DMS53 (cell line): ENCODE measurements at places on chromosomes 12 and 14.

- DNase-seq: no peak
These were observed 6.2 kb downstream of the CMKLR1 start for GRCh38 chr12:108332791-108333382.

DNA sequence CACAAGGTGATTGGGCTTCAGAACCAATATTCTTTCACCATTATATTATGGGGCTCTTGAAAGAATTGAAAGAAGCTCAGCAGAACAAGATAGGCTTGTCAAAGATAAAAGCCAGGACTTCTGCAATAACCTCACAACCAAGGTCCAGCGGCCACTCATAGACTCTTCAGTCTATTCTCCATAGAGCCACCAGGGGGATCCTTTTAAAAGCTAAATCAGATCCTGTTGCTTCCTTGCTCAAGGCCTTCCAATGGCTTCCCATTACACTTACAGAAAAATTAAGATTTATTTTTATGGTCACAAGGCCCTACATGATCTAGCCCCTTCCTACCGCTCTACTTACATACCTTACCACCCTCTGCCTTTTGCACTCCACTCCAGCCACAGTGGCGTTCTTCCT, 169.6 kb downstream of the C12orf42 start:
- peak; percentile 76 for DNase-seq

DNA sequence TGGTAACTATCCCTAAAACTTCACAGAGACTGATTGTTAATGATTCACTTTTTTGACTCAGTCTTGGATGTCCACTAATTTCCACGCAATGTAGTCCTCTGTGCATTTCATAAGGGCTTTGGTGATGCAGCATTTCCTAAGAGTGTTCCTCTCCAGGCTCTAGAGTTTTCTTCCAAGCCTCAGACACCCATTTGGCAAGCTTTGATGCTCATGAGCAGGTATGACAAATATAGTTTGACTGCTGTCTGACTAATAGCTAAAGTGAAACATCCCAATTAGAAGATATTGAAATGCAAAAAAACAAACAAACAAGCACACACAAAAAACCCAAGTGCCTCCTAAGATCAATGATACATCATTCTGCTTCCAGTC, 1.5 kb upstream of the VAMP1 start:
- no peak for DNase-seq

- DNase-seq: no peak
These were observed 48.7 kb downstream of the EID3 start for GRCh38 chr12:104352106-104352713.

- no peak for DNase-seq
These were observed 318.6 kb upstream of the DIO3 start for GRCh38 chr14:101242442-101243385.

DNA sequence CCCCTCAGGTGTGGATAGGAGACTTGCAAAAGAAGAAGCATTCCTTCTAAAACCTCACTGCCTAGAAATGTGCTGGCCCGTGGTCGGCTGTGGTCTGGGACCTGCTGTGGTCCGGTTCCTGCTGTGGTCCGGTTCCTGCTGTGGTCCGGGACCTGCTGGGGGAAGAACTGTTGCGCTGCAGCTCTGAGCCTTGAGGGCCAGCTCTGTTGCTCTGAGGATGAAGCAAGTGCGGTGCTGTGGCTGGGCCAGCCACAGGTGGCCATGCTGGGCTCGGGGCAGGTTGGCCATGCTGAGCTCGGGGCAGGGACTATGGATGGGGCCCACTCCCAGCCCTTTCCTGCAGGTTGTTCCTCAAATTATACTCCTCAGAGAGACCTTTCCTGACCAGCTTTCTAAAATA, 5.2 kb downstream of the NRXN3 start:
- DNase-seq: no peak

DNA sequence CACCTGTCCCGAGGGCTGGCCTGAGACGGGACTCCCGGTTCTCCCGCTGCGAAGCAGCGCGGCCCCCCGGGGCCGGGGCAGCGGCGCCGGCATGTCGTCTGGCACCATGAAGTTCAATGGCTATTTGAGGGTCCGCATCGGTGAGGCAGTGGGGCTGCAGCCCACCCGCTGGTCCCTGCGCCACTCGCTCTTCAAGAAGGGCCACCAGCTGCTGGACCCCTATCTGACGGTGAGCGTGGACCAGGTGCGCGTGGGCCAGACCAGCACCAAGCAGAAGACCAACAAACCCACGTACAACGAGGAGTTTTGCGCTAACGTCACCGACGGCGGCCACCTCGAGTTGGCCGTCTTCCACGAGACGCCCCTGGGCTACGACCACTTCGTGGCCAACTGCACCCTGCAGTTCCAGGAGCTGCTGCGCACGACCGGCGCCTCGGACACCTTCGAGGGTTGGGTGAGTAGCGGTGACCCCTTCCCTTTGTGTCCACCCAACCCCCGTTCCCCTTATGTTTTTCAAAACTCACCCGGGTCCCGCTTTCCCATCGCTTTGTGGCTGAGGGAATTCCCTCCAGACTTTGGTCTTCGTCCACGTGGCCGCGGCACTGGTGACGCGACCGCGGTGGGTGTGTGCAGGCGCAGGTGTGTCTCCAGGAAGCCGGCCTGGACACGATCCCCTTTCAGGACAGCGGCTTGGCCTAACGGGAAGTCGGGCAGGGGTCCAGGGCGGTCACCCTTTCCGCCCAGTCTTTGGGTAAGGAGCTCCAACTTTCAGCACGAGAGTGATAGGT, 826 bp downstream of the PRKCH start:
- DNase-seq: peak; percentile 79

GRCh38 chr12:83016218-83016835, 329.6 kb downstream of the TMTC2 start:
- DNase-seq: peak; percentile 71

- no peak for DNase-seq
These were observed 62.3 kb downstream of the SAMD4A start for GRCh38 chr14:54629183-54629582.

DNA sequence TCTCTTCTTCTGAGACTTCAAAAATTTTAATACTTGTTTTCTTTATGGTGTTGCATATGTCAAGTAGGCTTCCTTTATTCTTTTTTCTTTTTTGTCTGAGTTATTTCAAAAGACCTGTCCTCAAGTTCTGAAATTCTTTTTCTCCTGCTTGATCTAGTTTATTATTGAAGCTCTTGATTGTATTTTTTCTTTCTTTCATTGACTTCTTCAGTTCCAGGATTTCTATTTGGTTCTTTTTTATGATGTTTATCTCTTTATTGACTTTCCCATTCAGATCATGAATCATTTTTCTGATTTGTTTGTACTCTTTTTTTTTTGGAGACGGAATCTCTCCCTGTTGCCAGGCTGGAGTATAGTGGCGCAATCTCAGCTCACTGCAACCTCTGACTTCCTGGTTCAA, 34.1 kb downstream of the IFT43 start:
- peak; percentile 17 for DNase-seq

DNA sequence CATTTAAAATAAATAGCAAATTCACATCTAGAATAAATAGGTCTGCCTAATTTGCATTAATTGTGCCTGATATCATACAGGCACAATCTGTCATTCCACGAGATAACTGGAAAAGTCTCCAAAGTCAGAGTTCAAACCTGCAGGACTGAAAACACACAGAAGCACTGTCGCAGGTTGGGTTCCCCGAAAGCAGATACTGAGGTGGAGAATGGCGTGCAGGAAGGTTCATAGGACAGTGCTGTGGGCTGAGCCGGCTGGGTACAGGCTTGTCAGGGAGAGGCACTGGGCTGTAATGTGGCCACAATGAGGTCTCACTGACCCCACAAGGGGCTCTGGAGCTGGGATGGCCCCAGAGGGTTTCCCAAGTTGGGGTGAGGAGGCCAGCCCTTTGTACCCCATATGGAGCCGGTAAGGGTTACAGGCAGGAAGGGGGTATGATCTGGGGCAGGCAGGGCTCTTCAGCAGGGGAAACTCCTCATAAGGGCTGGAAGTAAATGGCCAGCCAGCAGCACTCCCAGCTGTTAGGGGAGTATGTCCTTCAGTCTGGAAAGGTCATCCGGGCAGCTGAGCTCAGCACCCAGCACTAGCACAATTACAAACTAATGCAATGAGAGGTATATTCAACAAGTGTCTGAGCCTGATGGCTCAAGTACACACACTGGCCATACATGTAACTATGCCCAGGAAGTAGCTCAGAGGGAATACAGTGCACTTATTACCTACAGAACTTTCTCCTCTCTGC, 68.5 kb downstream of the NT5DC3 start:
- DNase-seq: no peak

DNA sequence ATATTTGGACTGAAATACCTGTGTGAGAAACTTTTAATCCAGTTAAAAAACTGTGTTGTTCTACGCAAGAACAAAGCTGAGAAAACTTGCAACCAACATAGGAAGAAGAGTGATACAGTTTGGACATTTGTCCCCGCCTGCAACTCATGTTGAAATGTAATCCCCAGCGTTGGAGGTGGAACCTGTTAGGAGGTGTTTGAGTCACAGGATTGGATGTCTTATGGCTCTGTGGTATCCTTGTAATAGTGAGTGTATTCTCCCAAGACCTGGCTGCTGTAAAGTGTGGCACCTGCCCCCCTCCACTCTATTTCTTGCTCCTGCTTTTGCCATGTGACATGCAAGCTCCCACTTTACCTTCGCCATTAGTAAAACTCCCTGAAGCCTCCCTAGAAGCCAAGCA, 28.6 kb upstream of the ADAM20 start:
- DNase-seq: no peak

- no peak for DNase-seq
These were observed 134.3 kb downstream of the KICS2 start for GRCh38 chr12:64087761-64088160.

DNA sequence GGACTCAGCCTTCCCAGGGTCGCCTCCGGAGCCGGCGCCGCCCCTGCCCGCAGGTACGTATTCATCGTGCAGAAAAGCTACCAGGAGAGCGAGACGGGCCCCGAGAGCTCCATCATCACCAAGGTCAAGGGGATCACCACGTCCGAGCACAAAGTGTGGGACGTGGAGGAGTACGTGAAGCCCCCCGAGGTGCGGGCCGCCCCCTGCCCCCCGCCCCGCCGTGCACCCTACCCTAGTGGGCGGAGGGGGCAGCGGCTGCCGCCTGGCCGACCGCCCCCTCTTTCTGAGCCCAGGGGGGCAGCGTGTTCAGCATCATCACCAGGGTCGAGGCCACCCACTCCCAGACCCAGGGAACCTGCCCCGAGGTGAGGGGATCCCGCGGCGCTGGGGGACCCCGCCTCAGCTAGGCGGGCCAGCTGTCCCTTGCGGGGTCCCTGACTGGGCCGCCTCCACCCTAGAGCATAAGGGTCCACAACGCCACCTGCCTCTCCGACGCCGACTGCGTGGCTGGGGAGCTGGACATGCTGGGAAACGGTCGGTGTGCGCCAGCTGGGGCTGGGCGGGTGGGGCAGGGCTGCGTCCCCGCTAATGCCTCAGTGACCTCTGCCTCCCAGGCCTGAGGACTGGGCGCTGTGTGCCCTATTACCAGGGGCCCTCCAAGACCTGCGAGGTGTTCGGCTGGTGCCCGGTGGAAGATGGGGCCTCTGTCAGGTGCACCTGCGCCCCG, 973 bp downstream of the P2RX2 start:
- DNase-seq: peak; percentile 50

GRCh38 chr12:93317227-93317626, 60.5 kb upstream of the NUDT4 start:
- DNase-seq: peak; percentile 61
